Stimulated activated CD4-positive, alpha-beta T cell treated with anti-CD3 and anti-CD28 coated beads, Interleukin-4, amount 100 ng/mL, for 4 hours (primary cell): ENCODE measurements at places on chromosomes 12 and 14.

DNA sequence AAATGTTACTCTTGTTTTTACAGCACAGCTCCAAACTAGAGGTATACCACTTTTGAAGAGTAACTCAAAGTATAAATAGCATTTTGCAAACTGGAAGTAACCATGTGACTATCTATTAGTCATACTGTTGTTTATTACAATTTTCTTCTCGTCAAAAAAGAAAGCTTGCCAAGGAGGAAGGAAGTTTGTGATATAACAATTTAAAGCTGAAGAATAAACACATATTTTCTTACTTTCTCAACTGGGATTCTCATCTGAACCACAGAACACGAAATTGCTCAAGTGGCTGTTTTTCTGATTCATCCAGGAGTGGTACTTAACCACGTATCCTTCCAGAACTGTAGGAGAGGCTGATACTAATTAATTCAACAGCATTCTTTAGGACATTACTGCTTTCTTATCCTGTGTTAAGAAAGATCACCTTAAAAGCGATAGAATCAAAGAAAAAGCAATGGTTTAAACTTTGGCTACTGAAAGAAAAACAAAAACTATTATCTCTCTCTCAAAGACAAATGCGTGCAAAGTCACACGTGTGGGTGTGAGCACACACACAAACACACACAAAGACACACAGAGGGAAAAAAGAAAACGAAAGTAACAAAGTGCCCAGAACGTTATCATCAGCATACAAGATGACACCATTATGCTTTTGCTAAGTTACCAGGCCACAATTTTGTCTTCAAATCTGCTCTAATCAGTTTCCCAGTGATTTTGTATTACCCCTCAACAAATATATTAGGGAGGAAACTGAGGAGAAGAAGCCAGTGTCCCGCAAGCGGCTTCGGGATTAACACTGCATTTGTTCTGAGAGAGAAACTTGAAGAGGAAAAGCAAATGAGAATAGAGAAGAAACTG is at the start of gene CLEC2B:
Gene CLEC2B, minus strand, starts transcription at position 48 of the 855 bp plus-strand sequence.
- peak; percentile 28 for DNase-seq

DNA sequence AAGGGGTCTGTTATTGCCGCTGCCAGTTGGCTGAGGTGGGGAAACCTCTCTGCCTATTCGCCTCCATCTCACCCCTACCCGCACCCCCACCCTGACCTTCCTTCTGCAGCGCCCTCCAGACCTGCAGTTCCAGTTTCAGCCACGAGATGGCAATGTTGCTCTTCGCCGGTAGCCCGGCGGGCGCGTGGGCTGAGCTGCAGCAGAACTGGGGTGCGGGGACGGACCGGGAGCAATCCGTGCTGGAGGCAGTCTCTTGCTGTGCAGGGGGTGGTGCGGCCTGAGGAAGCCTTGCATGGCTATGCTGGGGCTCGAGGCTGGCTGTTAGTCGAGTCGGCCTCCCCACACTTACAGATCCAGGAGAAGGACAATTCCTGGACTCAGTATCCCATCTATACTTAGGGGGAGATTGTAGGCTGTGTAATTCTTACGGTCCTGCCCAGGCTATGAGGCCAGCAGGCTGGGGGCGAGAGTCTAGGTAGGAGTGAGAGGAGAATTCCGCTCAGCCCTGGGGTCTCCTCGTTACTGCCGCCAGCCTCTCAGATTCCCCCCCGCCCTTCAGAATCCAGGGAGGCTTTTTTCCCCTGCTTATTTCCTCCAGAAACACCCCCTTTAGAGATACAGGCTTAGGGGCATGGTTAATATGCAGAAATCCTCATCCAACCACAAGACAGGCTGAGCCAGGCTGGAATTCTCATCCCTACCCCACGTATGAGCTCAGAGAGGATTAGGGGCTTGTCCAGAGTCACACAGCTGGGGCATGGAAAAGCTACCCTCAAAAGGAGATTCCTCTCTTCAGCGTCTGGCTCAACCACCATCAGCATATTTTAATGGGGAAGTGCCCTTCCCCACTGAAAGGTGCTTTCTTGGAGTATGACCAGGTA is 118.2 kb downstream of the AACS start:
- DNase-seq, result peak; percentile 68

DNA sequence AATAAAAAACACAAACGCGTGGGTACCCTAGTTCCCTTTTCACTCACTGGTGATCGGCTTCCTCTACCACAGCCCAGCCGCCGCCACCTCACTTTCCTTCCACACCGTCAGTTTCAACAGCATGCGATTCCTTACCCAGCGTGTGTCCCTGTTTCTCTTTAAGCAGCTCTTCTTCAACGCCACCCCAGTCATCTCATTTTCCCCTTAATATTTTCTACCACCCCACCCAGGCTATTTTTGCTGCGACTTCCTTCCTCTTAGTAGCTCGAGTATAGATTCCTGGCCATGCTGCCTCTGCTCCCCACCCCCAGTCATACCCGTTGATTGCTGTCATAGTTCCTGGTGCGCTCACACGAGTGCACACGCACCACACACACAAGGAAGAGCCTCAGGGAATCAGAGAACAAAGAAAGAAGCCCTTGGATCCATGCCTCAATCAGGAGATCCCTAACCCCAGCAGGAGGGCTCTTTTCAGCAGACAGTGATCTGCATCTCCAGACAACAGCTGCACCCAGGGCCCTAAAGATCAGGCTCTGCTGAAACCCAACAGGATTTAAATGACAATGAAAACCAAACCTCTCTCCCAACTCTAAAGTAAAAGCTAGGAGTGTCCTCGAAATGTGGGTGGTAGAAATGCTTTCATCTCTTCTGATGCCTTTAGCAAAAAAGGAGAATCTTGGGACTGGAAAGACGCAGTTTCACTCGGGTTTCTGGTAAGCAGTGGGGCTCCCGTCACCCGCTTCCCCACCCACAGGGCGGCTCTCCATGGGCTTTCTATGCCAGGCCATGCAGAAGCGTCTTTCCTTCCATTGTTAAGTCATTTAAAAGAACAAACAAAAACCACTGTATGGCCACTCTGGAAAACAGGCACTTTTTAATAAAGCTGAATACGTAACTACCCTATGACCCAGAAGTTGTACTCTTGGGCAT is 23.8 kb downstream of the VPS37B start:
- DNase-seq, result peak; percentile 47

- DNase-seq, result no peak
Observed at GRCh38 chr12:28876196-28876798, 272.8 kb upstream of the FAR2 start.

DNA sequence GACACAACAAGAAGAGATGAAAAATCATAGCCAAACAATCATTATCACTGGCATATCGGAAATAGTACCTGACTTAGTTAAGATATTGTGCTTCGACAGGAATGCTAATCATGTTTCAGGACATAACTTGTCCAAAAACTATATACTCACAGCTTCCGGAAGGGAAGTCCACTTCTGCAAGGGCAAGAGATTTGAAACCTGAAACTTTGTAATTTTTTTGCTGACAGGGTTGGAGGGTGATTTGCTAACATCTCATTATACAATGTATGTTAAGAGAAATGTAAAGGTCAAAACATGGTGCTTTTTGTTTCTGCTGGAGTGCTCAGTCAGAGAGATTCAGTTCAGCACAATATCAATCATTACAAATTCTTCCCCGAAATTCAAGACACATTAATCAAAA is 200.3 kb downstream of the CNTN1 start:
- no peak for DNase-seq

DNA sequence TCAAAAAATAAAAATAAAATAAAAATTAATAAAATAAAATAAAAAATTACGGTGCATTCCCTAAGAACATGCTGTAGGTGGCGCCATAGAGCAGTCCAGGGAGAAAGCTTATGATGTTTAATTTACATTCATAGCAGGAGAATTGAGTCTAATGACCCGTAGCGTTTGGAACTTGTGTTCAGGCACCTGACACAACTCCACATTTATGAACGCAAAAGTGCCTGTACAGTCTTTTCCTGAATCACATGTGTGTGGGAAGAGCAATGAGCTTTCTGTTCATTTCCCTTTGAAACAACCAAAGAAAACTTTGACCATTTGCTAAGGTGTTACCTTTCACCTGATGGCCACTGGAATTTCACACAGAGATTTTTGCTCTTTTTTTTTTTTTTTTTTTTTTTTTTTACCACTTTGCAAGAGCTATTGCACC is 60.6 kb upstream of the KCNA1 start:
- DNase-seq, result no peak

DNA sequence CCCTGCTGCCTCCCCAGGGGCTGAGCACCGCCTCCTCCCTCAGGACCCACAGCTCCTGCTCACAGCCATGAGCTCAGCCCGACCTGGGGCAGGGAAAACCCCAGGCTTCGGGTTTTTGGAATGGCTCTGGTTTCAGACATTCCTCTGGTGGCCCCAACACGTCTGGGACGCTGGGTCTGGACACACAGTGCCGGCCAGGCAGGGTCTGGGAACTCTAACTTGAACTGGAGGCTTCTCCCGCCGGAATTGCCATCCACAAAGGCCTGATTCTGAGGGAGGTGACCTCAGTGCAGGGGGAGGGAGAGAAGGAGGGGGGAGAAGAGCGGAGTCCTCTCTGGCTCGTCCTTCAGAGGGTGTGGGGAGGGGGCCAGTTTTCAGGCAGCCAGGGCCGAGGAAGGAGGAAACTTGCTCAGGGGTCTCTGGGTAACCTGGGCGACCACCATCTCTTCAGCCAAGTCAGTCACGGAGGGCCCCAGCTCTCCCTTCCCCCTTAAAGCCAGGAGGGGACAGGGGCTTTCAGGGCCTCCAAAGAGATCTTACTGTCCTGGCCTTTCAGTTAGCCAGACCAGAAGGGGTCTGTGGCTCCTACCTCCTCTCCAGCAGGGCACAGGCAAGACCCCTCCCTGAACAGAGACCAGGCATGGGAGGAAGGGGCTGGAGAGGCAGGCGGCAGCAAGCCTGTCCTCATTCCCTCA is 19.4 kb downstream of the NCKAP5L start:
- no peak for DNase-seq

- DNase-seq, result no peak
Observed at GRCh38 chr12:98592825-98593322, 612 bp upstream of the SLC25A3 start.

DNA sequence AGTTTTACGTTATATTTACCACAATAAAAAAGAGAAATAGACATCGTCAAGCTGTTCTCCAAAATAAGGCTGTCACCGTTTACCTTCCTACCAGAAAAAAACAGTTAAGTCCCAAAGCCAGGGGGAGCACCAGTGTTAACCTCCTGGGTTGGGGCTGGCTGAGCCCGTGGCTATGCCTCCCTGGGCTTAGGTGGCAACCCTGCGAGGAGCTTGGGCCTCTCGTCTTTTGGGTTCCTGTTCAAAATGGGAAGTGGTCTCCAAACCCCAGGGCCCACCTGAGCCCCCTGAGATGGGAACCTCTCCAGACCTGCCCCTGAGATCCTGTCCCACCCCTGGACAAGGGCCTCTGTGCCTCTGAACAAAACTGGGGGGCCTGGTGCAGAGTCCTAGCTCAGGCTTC is 22.9 kb downstream of the PACS2 start:
- DNase-seq, result no peak

DNA sequence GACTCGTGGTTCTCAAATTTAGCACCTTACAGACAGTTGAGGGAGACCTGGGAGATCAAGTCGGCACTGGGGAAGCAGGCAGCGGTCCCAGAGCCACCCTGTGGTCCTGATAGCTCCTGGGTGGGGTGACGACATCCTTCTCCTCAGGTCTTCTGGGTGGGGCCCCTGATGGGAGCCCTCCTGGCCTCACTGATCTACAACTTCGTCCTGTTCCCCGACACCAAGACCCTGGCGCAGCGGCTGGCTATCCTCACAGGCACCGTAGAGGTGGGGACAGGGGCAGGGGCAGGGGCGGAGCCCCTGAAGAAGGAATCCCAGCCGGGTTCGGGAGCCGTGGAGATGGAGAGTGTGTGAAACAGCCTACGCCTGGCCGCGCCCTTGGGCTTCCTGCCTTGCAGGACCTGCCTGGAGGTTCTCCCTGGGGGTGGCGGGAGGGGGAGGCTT is 2.6 kb downstream of the AQP6 start:
- no peak for DNase-seq

- no peak for DNase-seq
Observed at GRCh38 chr14:102279688-102280348, 25.1 kb downstream of the MOK start.

- peak; percentile 26 for DNase-seq
Observed at GRCh38 chr12:46373301-46374296, 1.0 kb upstream of the SLC38A2 start.

DNA sequence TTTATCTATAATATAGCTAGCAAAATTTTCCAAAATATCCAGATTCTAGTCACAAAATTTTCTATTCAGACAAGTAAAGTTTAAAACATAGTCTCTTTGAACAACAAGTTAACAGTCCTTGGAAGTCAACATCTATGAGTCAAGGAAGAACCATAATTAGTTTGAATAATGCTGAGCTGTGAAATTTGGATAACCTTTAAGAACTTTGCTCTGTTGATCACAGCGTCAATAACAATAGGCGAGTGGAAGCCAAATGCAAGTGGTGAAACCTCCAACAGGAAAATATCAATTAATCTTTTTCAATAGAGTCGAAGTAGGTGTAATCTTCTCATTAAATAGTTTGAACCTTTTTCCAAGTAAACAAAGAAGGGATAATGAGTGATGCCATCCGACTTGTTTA is 466.6 kb downstream of the FOXG1 start:
- DNase-seq, result no peak

GRCh38 chr14:92352158-92352985 is 29.4 kb downstream of the SLC24A4 start:
- no peak for DNase-seq

DNA sequence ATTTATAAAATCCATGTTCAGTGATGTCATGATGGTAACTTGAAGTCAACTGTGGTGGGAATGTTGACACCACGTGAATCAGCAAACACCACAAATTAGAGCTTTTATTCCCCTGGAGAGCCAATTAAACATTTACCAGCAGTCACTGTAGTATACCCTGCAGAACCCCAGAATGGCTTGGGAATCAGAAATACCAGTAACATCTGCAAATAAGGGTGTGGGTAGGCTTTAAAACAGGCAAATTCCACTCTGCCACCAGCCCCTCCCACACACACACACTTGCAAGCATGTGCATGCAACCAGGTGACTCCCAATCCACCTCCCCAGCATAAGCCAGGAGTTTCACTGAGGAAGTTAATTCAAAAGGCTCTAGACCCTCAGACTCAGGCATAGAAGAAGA is 63.6 kb upstream of the TMEM263 start:
- no peak for DNase-seq

GRCh38 chr12:84911271-84912197 is 1.1 kb downstream of the SLC6A15 start:
- DNase-seq, result no peak

- DNase-seq, result no peak
Observed at GRCh38 chr14:87148655-87149054, 844.3 kb downstream of the GALC start.

- DNase-seq, result no peak
Observed at GRCh38 chr12:104863296-104863948, 94.7 kb downstream of the SLC41A2 start.
